ENCODE measurements at places on chromosomes 7 and 10.
A peak's percentile ranks its signal among the peaks of the same experiment; 100 is the strongest.

DNA sequence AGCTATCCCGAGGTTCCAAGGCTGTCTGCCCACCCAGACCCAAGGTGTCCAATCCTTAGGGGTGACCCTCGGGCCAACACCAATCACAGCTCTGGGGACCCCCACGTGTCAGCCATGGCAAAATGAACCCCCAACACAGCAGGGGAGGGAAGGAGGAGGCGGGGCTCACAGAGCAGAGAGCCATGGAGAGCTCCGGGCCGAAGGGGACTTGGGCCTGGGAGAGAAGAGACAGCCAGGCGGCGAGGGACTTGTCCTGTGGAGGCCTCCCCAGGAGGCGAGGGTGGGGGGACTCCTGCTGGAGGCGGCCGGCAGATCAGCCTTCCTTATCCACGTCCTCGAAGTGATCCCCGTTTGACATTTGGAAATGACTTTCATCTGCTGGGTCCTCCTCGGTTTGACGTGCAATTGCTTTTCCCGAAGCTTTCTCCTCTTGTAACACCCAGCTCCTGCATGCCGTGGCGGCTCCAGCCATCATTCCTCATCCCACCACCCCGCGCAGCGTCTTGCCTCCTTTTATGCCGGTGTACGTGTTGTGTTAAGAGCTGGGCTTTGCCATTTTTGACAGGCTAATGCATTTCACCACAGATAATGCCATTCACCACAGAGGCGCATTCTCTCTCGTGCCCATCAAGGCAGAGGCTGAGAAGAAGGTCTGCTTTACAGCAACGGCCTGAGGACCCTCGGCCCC, 337.4 kb downstream of the DNAJB6 start:
- DNase-seq, result no peak

- DNase-seq, result no peak
Observed at GRCh38 chr7:122535086-122535485, 163.8 kb downstream of the RNF133 start.

- no peak for DNase-seq
Observed at GRCh38 chr10:62632071-62632809, 172.3 kb upstream of the ADO start.

DNA sequence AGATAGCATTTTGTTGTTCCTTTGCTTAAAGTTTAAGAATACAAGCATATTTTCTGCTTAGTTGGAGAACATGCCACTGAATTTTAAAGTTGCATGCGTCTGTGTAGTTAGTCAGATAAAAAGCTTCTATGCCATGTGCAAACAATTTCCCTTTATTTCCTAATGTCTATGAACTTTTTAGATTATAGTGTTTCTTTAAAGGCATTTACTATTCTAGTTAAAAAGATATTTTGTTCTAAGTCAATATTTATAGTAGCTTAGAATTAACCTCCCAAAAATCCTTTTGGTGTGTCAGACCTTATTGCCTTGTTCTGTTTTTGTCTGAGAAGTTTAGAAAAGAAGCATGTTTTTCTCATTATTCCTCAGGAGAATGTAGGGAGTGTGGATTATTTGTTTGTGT, 99.0 kb upstream of the GATA3 start:
- DNase-seq, result no peak

- no peak for DNase-seq
Observed at GRCh38 chr10:119812684-119813083, 60.0 kb downstream of the MCMBP start.

DNA sequence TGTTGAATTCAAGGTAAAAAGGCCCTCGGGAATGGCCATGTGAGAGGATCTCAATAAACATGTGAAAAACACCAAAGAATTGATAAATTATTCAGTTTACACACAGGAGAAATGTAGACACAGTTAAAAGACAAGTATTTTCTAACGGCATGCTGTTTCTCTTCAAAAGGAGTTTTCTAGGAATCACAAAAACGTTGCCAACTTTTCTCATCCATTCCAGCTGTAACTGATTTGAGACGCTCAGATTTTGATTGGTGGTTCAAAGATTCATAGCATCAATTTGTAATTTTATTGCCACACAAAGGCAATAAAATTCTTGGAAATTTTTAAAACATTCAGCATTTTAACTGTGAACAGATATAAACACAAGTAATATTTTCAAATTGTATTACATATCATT, 384.9 kb upstream of the PFKP start:
- DNase-seq, result no peak

DNA sequence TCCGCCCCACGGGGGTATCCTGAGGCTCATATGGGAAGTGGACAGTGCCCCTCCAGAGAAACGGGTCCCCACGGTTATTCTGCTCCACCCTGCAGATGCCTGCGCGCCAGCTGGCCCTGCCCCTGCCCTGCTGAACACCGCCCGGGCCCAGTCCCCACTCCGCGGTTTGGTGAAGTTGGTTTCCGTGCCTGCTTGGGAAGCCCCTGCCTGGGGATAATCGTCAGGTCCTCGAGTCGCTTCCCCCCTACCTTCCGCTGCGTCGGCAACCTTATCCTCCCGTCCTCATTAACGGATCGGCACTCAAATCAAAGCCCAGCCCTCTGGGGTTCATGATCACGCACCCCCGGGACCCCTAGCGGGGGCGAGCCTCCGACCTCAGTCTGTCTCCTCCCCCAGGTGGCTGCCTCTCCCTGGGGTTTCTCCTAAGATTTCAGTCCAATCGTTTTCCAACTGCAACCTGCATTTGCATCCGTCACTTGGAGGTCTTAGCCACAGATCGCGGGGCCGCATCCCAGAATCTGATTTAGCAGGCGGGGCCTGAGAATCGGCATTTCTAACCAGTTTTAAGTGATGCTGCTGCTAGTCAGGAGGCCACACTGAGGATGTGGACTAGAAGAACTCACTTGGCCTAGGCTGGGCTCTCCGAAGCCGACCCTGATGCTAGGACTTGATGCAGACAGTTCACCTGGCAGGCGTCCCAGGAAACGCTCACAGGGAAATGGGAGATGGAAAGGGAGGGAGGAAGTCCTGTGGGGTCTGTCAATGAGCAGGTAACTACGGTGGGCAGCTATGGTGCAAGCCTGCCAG, 27.6 kb downstream of the WDR86 start:
- DNase-seq, result peak; percentile 50

DNA sequence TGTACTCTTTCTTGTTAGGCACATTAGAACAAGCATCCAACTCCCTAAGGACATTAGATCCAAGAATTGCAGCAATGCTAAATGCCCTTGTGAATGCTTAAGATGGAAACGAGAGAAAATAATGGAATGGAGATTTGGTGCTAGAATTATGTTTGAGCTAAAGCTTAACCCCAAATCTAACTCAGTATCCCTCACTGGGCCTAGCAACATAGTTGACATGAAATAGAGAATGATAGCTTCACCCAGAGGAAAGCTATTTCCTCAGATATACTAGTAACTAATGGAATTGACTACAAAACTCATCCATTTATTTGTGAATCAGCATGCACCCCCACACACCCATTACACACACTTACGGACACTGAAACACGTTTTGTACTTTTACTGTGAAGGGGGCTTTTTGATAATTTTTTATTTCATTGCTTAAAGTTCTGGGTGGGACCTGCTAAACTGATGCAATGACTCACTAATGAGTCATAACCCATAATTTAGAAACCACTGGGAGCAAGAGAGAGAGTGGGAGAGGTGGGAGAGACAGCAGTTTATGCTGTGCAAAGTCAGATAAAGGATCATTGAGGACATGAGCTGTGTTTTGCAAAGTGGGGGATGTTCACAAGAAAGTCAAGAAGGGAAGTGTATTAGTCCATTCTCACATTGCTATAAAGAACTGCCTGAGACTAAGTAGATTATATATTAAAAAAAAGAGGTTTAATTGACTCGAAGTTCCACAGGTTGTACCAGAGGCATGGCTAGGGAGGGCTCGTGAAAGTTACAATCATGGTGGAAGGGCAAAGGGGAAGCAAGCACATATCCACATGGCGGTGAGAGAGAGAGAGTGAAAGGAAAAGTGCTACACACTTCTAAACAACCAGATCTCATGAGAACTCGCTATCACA, 382.7 kb downstream of the SFMBT2 start:
- DNase-seq, result no peak

DNA sequence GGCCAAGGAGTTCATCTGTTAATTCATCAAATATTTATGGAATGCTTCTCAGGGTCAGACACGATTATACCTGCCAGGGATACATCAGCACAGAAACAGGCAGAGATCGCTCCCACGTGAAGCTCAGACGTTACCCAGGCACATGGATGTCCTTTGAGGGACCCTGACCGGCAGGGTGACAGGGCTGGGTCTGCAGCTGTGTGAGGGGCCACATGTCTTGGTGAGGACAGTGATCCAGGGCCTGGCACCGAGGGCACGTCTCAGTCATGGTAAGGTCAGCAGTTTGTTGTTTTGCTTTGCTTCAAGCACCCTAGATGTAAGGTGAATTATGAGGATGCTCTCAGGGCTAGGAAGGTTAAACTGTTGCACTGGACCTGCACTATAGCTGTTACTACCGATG, 227.9 kb downstream of the WDR37 start:
- DNase-seq, result no peak

DNA sequence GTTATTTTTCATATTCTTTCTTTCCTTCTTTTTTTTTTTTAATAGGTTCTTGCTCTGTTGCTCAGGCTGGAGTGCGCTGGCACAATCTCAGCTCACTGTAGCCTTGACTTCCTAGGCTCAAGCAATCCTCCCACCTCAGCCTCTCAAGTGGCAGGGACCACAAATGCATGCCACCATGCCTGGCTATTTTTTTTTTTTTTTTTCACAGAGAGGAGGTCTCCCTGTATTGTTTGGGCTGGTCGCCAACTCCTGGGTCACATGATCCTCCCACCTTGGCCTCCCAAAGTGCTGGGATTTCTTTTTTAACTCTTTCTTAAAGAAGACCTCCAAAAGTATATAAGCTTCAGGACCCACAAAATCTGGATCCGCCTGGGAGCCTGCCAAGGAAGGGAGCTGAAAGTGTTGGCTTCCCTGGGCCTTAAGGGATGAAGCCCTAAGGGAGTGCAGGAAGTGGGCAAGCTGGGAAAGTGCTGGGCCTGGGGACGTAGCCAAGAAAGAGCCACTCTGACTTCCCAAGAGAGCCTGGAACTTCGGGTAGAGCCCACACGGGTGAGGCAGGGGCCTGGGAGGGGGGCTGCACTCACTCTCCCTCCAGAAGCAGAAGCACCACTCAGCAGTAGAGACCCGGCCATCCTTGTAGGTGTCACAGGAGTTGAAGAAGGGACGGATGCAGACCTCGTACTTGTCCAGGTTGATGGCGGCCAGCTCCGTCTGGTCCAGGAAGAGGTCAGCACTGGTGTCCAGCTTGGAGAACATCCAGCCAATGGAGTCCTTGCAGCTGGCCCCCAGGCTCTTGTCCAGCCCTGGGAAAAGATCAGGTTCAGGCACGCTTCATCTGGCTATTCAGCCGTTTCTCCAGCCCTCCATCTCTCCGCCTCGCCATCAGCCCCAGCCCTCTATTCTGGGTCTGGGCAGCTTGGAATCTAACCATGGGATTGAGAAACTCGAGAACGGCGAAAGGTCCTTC, 21.8 kb downstream of the SPOCK2 start:
- no peak for DNase-seq

DNA sequence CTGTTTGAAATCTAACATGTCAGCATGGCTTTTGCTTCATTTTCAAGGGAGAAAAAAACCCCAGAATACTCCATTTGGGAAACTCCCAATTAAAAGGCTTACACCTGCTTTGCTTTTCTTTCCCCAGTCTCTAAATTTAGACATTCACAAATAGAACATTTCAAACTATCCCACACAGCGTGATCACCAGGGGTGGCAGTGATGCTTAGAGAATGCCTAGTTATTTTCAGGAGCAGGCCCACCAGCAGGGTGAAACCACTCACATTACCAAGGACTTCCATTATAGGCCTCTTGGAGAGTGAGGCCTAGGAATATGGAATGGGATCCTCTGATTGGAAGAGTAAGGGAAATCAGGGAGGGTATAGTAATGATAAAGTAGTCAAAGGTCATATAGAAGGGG, 14.2 kb downstream of the CPN1 start:
- DNase-seq, result no peak

GRCh38 chr10:102602272-102603045, 41.8 kb upstream of the TRIM8 start:
- no peak for DNase-seq

DNA sequence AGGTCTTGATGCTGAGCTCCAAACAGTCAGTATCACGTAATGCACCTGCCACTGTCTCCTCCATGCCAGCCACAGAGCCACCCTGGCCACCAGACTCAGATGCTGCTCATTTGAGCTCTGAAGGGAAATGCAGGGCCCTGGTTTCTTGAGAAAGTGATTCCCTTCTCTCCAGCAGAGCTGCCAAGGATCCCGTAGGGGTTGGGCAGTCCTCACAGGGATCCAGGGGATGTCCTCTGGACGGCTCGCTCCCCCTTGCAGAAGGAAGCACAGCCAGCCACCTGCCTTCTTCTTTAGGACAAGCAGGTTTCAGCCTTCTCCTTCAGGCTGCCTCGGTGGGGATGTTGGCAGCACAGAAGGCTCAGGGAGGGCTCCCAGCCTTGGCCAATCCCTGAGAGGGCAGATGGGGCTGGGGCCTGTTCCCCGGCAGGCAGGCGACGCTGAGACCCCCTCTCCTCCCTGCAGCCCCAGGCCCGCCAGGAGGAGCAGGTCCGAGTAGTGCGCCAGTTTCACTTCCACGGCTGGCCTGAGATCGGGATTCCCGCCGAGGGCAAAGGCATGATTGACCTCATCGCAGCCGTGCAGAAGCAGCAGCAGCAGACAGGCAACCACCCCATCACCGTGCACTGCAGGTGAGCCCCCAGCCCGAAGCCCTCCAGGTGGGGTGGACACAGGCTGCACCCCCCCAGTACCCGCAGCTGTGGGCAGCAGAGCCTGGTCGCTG, 48.9 kb downstream of the MKI67 start:
- DNase-seq, result no peak
